ENCODE measurements at places on chromosomes 16 and 17.

GRCh38 chr17:31570951-31571892 is 179.7 kb downstream of the RAB11FIP4 start:
- no peak for DNase-seq

DNA sequence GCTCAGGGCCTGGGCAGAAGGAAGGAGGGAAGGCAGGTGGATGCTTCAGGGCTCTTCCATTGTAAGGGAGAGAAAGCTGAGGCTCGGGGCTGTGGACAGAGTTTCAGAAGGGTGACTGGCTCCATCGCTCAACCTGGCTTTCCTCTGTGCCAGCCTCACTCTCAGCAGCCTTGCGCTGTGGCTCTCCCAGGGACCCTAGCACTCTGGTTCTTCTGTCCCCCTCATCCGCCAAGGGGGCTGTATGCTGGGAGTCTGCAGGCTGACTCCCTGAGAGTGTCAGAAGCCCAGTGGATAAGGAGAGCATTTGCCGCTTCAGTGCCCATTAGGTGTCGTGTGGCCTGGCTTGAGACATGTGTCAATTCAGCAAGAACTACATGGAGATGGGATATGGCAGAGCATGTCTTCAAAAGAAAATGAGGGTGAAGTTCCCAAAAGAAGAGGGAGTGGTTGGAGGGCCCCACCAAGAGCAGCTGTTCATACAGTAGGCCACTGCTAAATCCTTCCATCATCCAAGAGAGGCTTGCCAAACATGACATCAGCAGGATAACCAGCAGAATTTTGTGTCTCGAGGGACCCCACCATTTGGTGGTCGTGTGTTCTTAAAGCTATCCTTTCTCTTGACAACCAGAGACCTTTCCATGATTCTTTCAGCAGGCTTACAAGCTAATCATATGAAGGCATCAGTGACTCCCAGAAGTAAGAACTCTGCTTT is 148.2 kb downstream of the IRX5 start:
- DNase-seq = no peak

DNA sequence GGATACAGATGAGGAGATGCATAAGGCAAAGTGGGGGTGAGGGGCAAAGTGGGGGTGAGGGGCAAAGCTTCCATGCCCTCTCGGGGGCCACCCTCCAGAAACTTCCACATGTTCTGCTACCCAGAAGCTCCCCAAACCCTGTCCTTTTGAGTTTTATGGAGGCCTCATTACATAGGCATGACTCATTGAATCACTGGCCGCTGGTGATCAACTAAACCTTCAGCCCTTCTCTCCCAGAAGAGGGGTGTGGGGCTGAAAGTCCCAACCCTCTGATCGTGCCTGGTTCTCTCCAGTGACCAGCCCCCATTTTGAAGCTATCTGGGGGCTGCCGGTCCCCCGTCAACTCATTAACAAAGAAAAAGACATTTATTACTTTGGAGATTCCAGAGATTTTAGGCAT is 27.5 kb downstream of the ITGAE start:
- DNase-seq = peak; percentile 40

GRCh38 chr17:65231662-65232335 is 94.6 kb downstream of the RGS9 start:
- peak; percentile 77 for DNase-seq

- peak; percentile 58 for DNase-seq
Observed at GRCh38 chr17:28475151-28475900, 1.9 kb downstream of the SLC13A2 start.

DNA sequence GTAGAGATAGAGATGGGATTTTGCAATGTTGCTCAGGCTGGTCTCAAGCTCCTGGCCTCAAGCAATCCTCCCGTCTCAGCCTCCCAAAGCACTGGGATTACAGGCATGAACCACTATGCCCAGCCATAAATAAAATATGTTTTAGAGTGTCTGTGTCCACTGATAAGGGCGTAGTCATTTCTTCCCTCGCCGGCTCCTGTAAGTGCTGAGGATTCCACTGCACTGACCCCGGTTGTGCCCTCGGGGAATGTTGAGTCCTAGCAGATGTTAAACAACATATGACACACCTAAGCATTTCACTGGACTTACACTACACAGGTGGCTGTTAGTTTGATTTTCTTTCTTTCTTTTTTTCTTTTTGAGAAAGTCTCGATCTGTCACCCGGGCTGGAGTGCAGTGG is 5.6 kb upstream of the SHMT1 start:
- no peak for DNase-seq

GRCh38 chr17:64492481-64493109 is 4.3 kb downstream of the POLG2 start:
- peak; percentile 63 for DNase-seq

DNA sequence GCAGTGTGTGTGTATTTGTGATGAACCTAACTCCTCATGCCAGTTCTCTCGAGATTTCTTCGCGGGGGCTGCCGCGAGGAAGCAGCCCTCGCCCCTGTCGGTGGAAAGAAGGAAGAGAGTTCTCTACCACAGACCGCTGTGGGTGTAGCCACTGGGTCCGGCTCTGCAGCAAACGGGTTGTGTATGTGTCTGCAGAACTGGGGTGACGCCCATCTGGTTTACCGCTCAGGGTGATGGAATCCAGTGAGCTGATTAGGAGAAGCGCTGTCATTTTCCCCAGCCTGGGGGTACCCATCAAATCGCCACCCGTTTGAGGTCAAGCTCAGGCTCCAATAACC is 7.7 kb downstream of the CORO6 start:
- DNase-seq = peak; percentile 67

- DNase-seq = no peak
Observed at GRCh38 chr17:81967244-81967532, 6.2 kb upstream of the NOTUM start.

- peak; percentile 77 for DNase-seq
Observed at GRCh38 chr16:3094289-3095027, 4.6 kb downstream of the ZSCAN10 start.

DNA sequence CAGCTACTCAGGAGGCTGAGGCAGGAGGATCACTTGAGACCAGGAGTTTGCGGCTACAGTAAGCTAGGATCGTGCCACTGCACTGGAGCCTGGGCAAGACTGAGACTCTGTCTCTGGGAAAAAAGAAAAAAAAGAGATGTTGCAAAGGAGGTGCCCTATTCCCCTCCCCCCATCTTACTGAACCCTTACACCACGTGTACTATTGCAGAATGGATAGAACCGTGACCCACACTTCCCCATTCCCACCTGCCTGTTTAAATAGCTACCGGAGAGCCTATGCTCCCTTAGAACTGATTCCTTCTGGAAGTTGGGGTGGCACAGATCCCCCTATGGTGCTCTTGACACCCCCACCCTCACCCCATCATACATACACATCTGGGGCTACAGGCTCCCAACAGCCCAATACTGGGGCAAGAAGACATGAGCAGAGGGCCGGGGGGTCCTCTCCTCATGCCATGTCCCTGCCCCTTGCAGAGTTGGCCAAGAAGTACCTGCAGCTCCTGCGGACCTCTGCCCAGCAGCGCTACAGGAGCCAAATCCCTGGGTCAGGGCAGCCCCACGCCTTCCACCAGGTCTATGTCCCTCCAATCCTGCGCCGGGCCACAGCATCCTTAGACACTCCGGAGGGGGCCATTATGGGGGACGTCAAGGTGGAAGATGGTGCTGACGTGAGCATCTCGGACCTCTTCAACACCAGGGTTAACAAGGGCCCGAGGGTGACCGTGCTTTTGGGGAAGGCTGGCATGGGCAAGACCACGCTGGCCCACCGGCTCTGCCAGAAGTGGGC is 35.7 kb downstream of the NLRC5 start:
- DNase-seq = no peak

DNA sequence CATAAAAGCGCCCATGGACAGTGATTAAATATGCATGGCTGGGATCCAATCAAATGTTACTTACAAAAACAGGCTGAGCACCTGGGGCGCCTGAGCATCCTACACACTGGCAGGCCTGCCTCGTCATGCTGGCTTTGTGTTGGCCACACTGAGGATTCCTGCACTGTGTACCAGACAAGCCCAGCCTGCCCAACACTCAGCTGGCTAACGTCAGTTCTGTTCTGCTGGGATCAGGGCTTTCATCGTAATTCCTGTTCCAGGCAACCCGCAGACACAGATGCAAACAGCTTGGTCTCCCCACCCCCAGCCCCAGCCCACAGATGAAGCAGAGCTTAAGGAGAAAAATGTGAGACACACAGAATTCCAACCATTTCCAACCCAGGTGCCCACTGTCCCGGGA is 30.7 kb downstream of the PIMREG start:
- DNase-seq = no peak

GRCh38 chr17:51710634-51710979 is 447.9 kb downstream of the CA10 start:
- no peak for DNase-seq

GRCh38 chr16:20798364-20798763 is 7.9 kb downstream of the ERI2 start:
- DNase-seq = no peak

DNA sequence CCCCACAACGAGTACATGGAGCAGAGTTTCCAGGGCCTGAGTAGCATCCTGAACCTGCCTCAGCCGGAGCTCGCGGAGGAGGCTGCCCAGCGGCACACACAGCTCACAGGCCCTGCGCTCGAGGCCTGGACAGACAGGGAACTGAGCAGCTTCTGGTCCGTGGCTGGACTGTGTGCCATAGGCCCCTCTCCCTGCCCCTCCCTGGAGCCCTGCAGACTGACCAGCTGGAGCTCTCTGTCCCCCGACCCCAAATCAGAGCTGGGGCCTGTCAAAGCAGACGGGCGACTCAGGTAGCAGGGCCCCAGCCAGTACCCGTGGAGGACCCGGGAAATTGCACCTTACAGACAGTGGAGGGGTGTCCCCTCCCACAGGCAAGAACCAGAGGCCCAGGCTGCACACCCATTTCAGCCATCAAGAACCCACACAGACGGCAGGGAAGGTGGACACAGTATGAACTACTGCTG is 13.0 kb downstream of the MRPL27 start:
- no peak for DNase-seq

- no peak for DNase-seq
Observed at GRCh38 chr17:72952641-72953315, 139.7 kb downstream of the SLC39A11 start.

DNA sequence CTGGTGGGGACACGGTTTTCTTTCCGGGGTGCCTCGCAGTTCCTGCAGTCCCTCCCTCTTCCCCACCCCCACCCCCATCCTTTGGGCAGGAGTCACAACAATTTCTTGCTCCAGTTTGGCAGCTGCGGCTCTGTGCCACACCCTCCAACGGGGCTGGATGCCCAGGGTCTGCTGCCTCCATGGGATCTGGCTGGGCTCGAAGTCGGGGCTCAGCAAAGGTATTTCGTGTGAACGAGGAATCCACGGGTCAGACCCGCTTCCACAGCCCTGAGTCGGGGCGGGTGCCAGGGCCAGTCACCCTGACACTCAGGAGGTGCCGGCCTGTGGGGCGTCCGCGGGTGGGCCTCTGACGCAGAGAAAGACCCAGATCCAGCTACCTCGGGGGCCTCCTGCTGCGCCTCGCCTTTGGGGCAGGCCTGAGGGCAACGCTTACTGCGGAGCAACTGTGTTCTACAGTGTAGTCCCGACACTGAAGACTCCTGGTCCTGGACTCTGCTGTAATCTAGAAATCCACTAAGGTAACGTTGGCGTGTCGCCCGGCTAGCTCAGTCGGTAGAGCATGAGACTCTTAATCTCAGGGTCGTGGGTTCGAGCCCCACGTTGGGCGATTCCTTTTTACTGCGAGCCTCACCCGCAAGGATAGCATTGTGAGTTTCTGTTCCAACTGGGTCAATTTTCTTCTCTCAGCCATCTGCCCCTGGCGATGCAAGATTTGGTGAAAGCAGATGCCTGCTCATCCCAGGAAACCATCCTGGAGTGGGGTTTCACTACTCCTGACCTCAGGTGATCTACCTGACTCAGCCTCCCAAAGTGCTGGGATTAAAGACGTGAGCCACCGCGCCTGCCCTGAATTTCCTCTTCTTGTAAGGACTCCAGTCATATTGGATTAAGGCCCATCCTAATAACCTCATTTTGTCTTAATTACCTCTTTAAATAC is 12.6 kb upstream of the OR1F1 start:
- no peak for DNase-seq

DNA sequence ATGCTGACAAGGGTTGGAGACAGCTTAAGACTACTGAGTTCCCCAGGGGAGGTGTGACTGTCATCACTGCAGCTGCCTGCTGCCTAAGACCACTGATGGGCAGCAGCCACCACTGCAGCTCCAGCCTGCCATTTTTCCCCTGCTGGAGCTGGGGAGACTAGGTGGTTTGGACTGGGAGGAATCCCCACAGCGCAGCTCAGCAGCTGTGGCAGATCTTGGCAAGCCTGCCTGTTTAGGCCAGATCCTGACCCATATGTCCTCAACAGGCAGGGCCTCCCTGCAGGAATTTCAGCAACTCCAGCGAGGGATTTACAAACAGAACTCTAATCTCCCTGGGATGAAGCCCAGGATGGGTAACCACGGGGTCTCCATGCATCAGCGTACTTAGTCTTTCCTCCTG is 356.4 kb upstream of the TOM1L1 start:
- no peak for DNase-seq

DNA sequence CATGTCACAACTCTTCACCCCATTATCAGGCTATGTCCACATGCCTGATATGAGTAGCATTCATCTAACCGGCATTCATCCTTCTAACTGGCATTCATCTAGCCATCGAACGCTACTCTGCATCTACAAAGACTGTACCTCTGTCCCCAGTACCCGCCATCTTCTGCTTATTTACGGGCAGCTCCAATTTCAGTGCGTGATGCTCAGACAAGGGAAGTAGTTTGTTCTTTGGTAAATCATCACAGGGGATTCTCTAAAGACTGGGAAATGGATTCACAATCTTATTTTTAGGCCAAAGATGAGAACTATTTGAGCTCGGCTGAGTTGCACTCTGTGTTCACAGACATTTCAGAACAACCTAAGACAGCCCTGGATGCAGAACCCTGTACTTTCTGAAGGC is 39.4 kb downstream of the STAT5B start:
- DNase-seq = no peak

GRCh38 chr17:46274238-46274637 is 20.7 kb upstream of the LRRC37A start:
- DNase-seq = no peak

DNA sequence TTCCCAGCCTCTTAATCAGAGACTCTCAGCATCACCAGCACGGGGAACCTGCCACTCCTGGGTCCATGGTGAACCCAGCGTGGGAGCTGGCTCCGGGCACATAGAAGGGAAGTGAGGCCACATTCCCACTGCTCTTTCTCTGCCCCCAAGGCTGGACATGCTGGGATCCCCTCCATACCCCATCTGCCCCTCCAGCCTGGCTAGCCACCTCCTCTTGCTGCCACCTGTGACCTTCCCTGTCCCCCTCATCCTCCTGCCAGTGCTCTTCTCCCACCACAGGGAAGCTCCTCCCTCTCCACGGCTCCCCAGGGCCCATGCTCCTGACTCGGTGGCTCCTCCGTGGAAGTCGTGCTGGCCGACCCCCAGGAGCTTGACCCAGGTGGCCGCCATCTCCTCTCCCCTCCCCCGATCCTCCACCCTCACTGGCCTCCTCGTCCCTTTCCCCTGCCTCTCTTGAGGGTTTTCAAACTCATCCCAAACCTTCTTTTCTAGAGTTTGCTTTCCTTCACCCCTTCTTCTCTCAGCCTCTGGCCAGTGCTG is 139.1 kb upstream of the CHMP6 start:
- DNase-seq = no peak

- peak; percentile 60 for DNase-seq
Observed at GRCh38 chr17:18261146-18261515, 669 bp downstream of the MIEF2 start.
